ENCODE measurements at places on chromosomes 2 and 18.

- no peak for DNase-seq
Measured at GRCh38 chr18:45399146-45399545, 216.1 kb upstream of the SLC14A2 start.

- DNase-seq = no peak
Measured at GRCh38 chr2:217899231-217900009, 103.4 kb downstream of the TNS1 start.

DNA sequence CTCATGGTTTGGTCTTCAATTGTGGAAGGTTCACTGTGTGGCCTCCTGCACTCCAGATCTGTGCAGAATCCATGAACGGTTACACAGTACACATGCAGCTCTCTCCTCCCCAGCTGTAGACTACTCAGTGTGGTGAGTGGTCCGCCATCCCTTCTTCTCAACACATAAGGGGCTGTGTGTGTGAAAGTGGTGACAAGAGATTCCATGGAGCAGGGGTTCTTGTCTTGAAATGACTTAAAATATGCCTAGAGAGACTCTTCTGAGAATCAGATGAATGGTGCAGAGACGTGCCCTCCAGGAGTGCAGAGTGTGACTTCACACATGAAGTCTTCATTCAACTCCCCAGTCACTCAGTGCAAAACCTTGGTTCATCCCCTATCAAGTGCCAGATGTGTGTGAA is 151.0 kb upstream of the COPS8 start:
- no peak for DNase-seq

DNA sequence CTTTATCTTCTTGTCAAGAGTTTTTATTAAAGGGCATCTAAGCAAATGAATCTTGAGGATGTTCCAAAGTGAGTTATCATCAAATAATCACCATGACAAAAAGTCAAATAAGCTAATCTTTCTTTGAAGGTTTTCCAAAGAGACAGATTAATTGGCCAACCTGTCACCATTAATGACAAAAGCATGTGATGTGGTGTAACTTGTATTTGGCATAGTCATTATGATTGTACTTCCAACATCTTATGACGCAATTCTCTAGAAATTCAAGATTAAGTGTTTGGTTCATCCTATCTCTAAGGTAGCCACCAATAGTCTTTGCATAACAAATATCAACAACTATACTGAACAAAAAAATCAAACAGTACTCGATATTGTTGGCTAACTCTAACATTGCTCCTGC is 28.6 kb downstream of the RBMS1 start:
- DNase-seq = no peak

- no peak for DNase-seq
Measured at GRCh38 chr2:15782009-15782751, 158.2 kb upstream of the MYCN start.

- DNase-seq = no peak
Measured at GRCh38 chr18:364256-364826, 96.5 kb upstream of the THOC1 start.

- DNase-seq = no peak
Measured at GRCh38 chr2:198405311-198405710, 600.9 kb downstream of the PLCL1 start.

DNA sequence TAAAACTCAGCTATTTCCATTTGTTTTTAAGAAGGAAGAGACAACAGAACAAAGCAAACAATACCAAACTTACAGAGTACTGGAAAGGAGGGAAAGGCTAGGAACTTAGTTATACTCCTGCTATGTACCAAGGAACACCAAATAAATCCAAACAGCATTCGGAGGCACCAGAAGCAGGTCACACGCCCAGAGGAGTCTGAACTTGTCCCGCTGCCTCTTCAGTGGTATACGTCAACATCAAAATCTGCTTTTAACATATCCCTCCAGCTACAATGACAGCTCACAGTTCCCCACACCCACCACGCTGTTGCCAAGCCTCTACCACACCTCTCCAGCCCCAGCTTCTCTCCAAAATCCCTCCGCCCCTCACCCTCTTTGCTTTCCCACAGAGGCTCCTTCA is 17.3 kb downstream of the C2orf76 start:
- no peak for DNase-seq

DNA sequence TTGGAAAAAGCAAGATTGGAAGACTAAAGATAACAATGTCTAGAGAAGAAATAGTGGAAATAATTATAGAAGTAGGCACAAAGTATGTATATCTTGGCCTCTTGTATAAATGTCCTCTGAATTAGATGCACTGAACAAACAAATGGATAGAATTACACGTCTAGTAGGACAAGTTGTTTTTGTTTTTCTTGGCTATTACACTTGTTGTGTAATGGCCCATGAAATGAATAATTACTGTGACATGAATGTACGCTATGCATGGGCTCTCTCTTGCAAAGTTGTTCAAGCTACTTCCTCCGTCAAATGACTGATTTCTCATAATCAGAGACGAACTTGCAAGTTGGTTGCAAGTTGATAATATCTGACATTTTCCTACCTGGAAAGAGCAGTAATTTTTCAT is 126.2 kb downstream of the PDE1A start:
- no peak for DNase-seq

DNA sequence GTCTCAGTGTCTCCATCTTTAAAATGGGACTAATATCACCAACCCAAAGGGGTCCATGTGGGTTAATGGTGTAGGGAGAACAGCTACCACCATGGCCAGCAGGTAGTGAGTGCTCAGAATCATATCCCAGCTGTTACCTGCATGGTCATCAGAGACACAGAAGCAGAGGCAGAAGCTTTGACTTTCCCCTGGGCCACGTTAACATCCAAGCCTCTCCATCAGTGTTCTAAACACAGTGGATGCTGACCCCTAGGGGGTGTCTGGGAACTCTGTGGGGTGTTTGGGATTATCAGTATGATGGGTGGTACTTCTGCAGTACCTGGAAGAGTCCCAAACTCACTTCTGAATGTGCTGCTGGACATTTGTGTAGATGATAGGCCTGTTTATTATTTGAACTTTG is 93.6 kb downstream of the GYPC start:
- DNase-seq = no peak

- no peak for DNase-seq
Measured at GRCh38 chr2:158127380-158127804, 25.7 kb downstream of the UPP2 start.

DNA sequence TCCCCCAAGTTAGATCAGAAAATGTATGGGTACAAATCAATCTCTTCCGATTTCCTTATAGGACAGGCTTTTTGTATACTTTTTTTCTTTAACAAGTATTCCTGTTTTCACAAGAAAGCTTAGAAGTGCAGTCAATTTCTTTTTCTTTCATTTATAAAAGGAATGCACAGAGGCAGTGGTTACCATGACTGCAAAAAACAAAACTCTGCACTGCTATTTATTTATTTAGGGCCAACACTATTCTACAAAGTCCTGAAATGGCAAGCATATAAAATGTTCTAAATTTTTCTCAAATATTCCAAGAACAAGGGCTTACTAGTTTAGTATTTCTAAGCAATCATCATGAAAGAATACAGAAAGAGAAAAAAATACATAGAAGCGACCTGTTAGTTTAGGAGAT is 22.2 kb downstream of the ATAD2B start:
- no peak for DNase-seq

- no peak for DNase-seq
Measured at GRCh38 chr2:185700883-185701282, 37.7 kb upstream of the FSIP2 start.

GRCh38 chr2:182824056-182824766 is 42.2 kb downstream of the FRZB start:
- DNase-seq = no peak

DNA sequence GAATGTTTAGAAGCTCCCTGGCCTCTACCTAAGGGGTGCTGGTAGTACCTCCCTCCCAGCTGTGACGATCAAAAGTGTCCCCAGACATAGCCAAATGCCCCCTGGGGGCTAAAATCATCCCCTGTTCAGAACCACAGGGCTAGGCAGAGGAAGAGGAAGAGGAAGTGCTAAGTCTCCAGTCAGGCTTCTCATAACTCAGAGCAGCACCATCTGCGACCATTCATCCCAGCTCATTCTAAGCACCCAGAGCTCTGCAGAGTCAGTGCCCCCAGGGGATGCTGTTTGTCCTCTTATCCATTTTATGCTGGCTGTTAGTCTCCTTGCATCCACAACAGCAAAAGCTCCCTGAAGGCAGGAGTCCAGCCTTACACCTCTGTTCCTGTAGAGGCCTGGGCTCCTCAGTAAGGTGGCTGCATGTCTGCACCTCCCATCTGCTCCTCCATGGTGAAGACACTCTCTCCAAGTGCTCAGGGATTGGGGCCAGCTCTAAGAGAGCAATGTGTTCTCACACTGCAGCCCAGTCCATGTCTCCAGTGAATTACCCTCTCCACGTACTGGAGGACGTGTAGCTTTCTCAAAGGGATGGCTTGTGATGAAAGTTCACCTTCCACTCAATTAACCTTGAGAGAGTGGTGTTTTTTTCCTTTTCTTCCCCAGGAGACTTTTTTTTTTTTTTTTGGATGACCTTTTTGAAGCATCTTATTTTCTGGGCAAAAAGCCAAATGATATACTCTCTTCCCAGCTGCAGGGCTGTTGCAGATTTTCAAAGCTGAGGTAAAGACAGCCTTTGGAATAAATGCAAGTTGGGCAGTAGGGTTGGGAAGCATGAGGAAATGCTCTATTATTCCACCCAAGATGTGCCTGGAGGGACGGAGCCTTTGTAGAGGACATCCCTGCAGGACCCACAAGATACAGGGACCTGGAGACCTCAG is 158.9 kb upstream of the SLC14A2 start:
- DNase-seq = no peak

DNA sequence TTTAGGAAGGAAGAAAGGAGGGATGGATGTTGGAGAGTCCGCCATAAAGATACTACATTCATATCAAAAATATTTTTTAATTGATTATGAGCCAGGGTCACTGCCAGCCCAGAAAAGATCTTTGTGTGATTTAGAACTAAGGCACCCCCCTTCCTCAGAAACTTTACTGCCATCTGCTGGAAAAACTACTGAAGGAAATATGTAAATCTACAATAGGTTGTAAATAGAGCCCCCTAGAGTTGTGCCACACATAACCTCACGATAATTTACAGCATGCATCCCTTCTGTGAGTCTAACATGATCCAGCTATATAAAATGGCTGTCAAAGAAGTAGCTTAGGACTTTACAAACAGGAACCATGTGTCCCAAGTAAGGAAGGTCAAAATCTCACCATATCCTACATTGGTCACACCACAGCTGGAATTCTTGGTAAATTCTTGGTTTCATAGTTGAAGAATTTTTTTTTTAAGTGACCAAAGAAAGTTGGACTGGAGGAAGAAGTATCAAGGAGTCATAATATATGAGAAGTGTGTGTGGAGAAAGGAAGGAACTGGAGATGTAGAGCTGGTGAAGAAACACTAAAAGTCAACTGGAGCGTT is 152.5 kb downstream of the CYP26B1 start:
- DNase-seq = no peak

GRCh38 chr2:18662689-18663088 is 73.3 kb upstream of the NT5C1B start:
- no peak for DNase-seq

- DNase-seq = no peak
Measured at GRCh38 chr2:128086244-128086643, 4.8 kb upstream of the UGGT1 start.

- no peak for DNase-seq
Measured at GRCh38 chr2:11996618-11997017, 250.2 kb downstream of the LPIN1 start.

- DNase-seq = no peak
Measured at GRCh38 chr2:46134531-46135227, 162.5 kb upstream of the EPAS1 start.

GRCh38 chr2:230614913-230615332 is 97.7 kb upstream of the CAB39 start:
- no peak for DNase-seq

GRCh38 chr2:65349863-65350262 is 82.5 kb downstream of the SPRED2 start:
- no peak for DNase-seq

GRCh38 chr2:121295911-121296650 is 11.1 kb upstream of the TFCP2L1 start:
- DNase-seq = no peak

GRCh38 chr2:70374616-70375015 is 72.7 kb upstream of the FAM136A start:
- no peak for DNase-seq

- DNase-seq = no peak
Measured at GRCh38 chr18:51857989-51858388, 482.0 kb upstream of the DCC start.

GRCh38 chr2:44785433-44785832 is 156.1 kb upstream of the SIX3 start:
- no peak for DNase-seq

- DNase-seq = no peak
Measured at GRCh38 chr2:25104736-25105135, 62.9 kb downstream of the EFR3B start.

GRCh38 chr2:18047213-18047611 is 168.7 kb downstream of the KCNS3 start:
- DNase-seq = no peak

DNA sequence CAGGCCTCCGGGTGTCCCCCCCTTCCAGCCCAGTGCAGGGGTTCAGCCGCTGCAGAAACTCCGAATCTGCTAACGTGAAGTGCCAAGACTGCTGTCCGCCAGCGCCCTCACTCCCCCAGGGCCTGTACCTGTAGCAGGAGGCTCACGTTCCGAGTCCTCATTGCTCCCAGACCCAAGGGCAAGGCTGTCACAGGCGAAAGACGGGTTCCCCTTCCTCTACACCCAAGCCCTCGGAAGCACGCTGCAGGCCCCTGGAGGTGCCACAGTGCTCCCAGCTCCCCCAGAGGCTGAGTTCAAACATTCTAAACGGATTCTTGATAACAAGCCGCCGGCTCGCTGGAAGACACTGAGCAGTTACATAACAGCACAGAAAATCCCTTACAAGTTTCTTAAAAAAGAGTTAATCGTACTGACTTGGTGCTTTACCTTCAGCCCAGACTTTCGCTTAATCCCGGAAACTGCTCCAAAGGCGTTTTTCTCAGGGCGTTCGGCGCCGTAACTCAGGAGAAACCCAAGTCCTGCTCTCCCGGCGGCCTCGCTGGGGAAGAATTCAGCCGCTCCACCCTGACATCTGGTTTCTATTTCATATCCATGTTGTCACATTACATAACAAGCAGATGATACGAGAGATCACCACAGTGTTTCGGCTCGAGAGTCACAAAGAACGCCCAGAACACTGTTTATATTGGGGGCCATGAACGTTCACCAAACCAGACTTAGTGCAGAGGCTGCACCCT is 92.0 kb downstream of the HDAC4 start:
- no peak for DNase-seq

GRCh38 chr2:167388901-167389300 is 500.6 kb downstream of the XIRP2 start:
- no peak for DNase-seq

GRCh38 chr18:38047820-38048219 is 482.2 kb upstream of the CELF4 start:
- no peak for DNase-seq

DNA sequence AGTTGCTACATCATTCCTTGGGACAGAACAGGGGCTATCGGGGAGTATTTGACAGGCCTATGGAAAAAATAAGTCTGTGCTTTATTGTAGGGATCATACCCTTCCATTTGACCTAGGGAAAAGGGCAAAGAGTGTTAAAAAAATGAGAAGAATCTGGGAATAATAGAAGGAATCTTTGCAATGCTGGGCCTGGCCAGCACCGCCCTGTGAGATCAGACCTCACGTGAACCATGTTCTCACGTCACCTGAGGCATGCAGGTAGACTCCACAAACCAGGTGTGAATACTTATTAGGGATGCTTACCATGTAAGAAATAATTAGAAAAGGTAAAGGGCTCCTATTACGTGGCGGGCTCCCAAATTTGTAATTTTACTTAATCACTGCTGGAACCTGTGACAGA is 177.5 kb upstream of the GATA6 start:
- DNase-seq = no peak

Measured in activated CD4-positive, CD25-positive, alpha-beta regulatory T cell (primary cell).